ENCODE measurements at places on chromosomes 3 and 15. TPM values are rescaled to one million over a fixed set of nuclear protein-coding genes. Genes with fewer than 3 reads are reported as not detected.

The WNT5A gene
- 1.3 TPM for total RNA-seq

The VIPR1 gene
- 2.6 TPM for total RNA-seq

The FBLN2 gene
- 1.7 TPM for total RNA-seq

- no peak for ATAC-seq
Observed at GRCh38 chr3:104347291-104347690, 1019.4 kb upstream of the ALCAM start.

DNA sequence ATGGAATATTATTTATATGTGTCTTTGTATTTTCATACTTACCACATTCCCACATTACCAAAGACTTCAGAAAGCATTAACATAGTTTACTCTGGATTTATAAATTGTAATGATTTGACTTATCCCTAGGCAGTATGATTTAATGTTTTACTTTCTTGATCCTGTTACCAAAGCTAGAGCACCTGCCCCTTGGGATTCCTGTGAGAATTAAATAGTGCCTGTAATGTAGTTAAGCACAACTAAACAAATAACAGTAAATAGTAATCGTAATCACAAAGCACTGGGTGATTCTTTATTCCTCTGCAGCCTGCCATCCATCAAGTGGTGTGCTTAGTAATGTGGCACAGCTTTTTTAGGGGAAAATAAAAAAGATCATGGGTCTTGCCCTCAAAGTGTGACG is 39.1 kb downstream of the ATP2C1 start:
- peak; percentile 30 for ATAC-seq
